ENCODE measurements at places on chromosomes 6 and 20.
A peak's percentile ranks its signal among the peaks of the same experiment; 100 is the strongest.

GRCh38 chr20:60680554-60680953, 571.5 kb upstream of the CDH4 start:
- no peak for DNase-seq

- peak; percentile 80 for DNase-seq
Measured at GRCh38 chr6:32685603-32686002, 19.1 kb upstream of the HLA-DQB1 start.

DNA sequence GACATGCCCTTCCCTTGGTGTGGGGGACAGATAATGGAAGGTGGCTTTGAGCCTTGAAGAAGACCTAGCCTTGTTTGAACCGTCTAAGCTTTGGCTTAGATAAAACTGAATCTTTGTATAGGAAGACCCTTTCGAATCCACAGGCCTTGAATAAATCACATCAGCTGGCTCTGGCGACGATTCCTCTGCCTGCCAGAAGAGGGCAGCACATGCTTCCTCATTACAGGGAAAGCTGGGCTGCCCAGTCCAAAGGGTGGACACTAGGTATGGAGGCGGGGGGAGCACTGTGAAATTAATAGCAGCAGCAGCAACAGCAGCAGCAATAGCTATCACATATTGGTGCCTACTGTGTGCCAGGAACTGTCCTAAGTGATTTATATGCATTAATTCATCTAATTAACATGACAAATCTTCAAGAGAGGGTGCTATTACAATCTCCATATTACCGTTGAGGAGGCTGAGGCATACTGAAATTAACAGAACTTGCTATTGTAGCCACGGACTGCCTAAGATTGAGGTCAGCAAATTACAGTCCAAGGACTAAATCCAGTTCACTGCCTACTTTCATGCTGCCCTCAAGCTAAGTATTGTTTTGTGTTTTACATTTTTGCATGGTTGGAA, 85.1 kb downstream of the CLIC5 start:
- DNase-seq = no peak

DNA sequence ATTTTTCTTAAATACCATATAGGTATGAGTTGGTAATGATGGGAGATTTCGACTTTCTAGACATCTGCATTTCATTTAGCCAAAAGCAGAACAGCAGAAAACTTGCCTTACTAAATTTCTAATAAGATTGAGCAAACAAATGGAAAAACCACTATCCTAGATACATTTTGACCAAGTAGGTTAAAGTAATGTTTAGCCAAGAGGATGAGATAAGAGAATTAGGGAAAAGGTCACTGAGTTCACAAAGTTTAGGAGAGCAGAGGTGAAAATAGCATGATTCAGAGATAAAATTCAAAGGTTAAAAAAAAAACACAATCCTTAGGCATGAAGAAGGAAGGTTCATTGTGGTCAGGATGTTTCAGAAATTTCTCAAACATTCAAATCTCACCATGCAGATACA, 450.3 kb downstream of the CD83 start:
- no peak for DNase-seq

- DNase-seq = no peak
Measured at GRCh38 chr6:150741633-150742200, 123.8 kb upstream of the MTHFD1L start.

DNA sequence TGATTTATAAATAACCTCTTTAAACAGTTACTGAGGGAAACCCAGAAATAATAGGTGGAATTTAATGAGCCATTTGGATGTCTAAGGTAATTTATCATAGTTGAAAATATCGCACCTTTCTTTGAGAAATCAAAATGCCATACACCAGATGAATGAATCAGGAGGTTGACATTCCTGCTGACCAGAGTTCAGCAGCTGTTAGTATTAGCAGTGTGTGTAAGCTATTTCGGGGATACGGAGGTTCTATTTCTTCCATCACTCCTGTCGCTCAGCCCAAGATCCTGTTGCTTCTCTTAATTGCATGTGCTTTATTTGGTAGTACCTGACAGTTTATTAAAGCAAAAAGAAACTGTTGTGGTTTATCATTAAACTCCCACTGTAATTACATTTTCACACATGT, 67.1 kb downstream of the HDGFL1 start:
- DNase-seq = no peak

GRCh38 chr6:148869585-148869984, 122.8 kb downstream of the UST start:
- no peak for DNase-seq

DNA sequence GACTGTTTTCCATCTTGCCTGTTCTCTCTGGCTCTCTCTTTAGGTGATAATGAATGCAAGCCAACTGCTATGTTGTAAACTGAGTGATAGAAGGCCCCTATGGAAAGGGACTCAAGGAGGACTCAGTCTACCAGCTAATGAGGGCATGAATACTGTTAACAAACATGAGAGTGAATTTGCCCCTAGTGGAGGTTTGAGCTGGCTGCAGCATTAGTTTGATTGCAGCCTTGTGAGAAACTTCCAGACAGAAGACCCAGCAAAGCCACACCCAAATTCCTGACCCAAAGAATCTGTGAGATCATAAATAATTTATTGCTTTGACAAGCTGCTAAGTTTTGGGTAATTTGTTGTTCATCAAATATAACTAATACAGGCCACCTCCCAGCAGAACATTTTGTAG, 50.0 kb upstream of the PLCB1 start:
- no peak for DNase-seq

GRCh38 chr6:7311176-7311575, 1.8 kb downstream of the SSR1 start:
- no peak for DNase-seq

- DNase-seq = no peak
Measured at GRCh38 chr6:167748458-167749379, 78.0 kb upstream of the AFDN start.

Measured in GM06990 (cell line).